ENCODE measurements at places on chromosomes 4 and X.
A peak's percentile ranks its signal among the peaks of the same experiment; 100 is the strongest.

GRCh38 chrX:134537179-134537955 lies 77.4 kb downstream of the HPRT1 start:
- ATAC-seq = no peak

- ATAC-seq = no peak
These were observed 40.7 kb downstream of the PRDM5 start for GRCh38 chr4:120881846-120882245.

DNA sequence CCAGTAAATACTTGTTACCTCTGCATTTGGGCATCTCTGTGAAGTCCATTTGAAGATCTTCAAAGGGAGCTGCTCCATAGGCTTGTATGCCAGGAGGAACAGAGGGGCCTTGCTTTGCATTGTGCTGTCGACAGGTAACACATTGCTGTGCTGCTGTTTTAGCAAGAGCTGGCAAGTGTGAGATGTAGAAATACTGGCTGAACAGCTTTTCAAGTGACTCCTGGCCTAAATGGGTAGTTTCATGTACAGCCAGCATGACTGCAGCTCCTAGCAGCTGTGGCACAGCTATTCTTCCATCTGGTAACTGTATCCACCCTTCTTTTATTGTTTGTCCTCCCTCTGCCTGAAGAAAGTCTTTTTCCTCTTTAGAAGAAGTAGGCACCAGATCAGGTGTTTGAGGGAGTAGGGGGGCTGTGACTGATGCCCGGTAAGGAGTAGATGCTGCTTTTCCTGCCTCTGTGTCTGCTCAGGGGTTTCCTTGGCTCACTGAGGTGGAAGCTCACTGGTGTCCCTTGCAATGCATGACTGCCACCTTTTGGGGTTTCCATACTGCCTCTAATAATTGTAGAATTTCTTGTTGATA lies 965.3 kb downstream of the CCSER1 start:
- ATAC-seq = no peak

GRCh38 chr4:172750910-172751309 lies 417.7 kb upstream of the GALNT7 start:
- peak; percentile 84 for ATAC-seq

GRCh38 chr4:130486841-130487240 lies 1390.9 kb downstream of the C4orf33 start:
- ATAC-seq = no peak

DNA sequence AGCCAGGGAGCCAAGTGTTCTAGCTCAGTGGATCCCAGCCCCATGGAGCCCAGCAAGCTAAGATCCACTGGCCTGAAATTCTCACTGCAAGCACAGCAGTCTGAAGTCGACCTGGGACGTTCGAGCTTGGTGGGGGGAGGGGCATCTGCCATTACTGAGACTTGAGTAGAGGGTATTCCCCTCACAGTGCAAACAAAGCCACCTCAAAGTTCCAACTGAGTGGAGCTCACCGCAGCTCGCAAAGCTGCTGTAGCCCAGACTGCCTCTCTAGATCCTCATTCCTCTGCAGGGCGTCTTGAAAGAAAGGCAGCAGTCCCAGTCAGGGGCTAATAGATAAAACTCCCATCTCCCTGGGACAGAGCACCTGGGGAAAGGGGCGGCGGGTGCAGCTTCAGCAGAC lies 226.3 kb downstream of the ZIC3 start:
- ATAC-seq = no peak

- ATAC-seq = no peak
These were observed 499.7 kb upstream of the POU3F4 start for GRCh38 chrX:83008415-83008814.

DNA sequence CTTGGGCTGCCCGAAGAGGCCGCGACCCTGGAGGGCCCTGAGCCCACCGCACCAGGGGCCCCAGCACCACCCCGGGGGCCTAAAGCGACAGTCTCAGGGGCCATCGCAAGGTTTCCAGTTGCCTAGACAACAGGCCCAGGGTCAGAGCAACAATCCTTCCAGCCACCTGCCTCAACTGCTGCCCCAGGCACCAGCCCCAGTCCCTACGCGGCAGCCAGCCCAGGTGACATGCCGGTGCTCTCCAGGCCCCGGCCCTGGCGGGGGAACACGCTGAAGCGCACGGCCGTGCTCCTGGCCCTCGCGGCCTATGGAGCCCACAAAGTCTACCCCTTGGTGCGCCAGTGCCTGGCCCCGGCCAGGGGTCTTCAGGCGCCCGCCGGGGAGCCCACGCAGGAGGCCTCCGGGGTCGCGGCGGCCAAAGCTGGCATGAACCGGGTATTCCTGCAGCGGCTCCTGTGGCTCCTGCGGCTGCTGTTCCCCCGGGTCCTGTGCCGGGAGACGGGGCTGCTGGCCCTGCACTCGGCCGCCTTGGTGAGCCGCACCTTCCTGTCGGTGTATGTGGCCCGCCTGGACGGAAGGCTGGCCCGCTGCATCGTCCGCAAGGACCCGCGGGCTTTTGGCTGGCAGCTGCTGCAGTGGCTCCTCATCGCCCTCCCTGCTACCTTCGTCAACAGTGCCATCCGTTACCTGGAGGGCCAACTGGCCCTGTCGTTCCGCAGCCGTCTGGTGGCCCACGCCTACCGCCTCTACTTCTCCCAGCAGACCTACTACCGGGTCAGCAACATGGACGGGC lies 579 bp downstream of the ABCD1 start:
- no peak for ATAC-seq

Data from stimulated activated memory B cell treated with anti-CD40 and anti-IgM and Interleukin-4, amounts not matched to agents 10 μg/mL and 1 μg/mL and 100 μg/mL, for 72 hours (primary cell).